ENCODE measurements at places on chromosomes 13 and 19.
A peak's percentile ranks its signal among the peaks of the same experiment; 100 is the strongest.

DNA sequence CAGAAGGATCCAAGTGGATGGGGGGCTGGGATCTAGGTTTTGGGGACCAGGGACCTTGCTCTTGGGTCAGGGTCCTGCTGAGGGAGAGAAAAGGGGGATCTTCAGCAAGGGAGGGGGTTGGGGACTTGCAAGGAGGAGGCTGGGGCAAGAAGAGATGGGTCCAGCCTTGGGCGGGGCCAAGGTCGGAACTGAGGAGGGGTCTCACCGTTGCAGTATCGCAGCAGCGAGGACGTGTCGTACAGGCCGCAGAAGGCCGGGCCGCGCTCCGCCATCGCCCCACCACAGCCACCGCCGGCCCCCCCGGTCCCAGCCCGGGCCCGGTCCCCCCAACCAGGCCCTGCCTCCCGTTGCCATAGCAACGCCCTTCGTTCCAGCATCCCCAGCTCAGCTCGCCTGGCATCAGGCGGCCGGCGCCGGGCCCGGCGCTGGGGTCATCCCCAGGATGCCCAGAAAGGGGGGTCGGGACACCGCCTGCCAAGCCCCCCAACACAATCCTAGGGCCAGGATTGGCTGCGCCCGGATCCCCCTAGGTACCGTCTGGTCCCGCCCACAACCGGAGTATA is 6.0 kb upstream of the EML2 start:
- DNase-seq = no peak

GRCh38 chr13:26628706-26629105 is 71.2 kb downstream of the WASF3 start:
- peak; percentile 30 for DNase-seq

GRCh38 chr19:16429066-16429758 is 42.6 kb downstream of the EPS15L1 start:
- DNase-seq = no peak

GRCh38 chr13:43363156-43363953 is 340.0 kb downstream of the DNAJC15 start:
- no peak for DNase-seq

DNA sequence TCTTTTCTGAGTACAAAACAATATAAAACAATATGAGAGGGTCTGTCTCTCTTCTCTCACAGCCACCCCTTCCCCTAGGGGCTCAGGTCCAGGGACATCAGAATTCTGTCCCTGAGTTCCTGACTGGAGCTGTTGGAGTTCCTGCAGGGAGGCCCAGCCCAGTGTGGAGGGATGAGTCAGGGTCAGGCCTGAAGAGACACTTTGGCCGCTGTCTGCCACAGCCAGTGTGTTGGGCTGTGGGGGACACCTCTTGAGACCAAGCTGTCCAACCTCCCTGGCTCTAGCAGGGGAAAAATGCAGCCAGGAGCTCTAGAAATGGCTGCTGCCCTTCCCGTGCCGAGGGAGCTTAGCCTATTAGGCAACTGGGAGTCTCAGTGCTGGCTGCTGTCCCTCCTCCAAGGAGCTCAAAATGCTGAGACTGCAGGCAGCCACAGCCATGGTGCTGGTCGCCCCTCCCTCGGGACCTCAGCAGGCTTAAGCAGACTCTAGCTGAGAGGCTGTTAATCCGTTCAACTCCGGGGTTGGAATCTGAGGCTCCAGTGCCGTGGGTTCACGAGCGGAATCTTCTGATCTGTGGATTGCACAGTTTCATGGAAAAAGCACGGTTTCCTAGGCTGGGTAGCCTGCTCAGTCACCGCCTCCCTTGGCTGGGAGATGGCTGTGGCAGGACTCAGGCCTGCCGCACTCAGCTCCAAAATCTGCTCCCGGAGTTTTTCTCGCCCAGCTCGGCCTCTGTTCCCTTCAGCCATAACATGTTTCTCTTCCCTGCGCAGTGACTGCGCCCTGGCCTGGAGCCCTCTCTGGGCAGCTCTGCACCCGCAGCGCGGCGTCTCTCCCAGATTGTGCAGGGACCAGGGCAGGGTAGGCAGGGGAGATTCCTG is 3.8 kb upstream of the ZNF626 start:
- DNase-seq = peak; percentile 16

GRCh38 chr19:38076337-38076736 is 147.7 kb downstream of the DPF1 start:
- no peak for DNase-seq

- DNase-seq = no peak
Observed at GRCh38 chr19:3970313-3970807, 539 bp downstream of the DAPK3 start.

- no peak for DNase-seq
Observed at GRCh38 chr13:57878291-57878690, 246.7 kb downstream of the PCDH17 start.
